ENCODE measurements at places on chromosomes 7 and 10.

- DNase-seq = no peak
Observed at GRCh38 chr10:129935102-129935866, 28.8 kb downstream of the EBF3 start.

DNA sequence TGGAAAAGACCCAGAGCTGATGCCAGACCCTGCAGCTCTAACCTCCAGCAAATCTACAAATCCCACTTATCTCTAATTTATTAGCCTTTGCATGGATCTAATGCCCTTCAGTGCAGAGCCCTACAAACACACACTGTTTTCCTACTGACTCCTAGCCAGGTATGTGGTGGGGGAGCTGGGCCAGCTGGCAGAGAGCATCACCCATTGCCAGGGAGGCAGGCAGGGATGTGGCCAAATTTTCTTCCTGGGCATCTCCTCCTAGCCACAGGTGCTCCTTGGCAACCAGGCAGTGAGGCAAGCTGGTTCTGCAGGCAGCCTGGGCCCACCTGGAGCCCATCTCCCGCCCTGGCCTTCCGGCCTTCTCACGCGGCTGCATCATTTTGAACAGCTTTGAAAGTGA is 55.9 kb upstream of the EMX2 start:
- DNase-seq = no peak

DNA sequence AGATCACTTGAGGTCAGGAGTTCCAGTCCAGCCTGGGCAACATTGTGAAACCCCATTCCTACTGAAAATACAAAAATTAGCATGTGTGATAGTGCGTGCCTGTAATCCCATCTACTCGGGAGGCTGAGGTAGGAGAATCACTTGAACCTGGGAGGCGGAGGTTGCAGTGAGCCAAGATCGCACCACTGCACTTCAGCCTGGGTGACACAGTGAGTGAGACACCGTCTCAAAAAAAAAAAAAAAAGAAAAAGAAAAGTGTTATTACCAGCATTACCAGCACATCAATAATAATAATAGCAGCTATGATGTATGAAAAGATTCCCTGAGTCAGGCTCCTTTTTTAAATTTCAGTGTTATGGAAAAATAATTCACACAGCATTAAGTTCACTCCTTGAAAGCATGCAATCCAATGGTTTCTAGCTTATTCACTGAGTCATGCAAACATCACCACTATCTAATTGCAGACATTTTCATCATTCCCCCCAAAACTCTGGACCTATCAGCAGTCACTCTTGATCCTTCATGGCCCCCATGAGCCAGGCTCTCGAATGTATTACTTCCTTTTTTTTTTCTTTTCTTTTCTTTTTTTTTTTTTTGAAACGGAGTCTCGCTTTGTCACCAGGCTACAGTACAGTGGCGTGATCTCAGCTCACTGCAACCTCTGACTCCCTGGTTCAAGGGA is 228.4 kb downstream of the FANK1 start:
- peak; percentile 84 for DNase-seq

GRCh38 chr10:66472156-66472555 is 453.7 kb upstream of the LRRTM3 start:
- DNase-seq = no peak

GRCh38 chr7:155844019-155844453 is 31.8 kb upstream of the SHH start:
- DNase-seq = no peak

DNA sequence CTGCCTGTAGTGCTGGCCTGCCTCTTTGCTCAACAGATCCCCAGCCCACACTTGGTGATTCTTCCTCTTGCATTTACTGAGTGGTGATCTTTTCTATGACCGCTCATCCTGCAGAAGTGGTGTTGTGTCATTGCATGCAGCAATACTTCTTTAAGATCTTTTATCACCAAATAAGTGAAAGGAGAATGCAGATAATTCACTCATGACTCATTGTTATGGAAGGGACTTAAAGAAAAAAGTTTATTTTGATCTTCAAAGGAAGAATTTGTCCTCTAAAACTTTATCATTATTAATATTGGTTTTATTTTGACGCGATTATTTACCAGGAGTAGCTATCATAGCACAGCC is 489.1 kb upstream of the CELF2 start:
- peak; percentile 50 for DNase-seq

GRCh38 chr10:126062131-126063032 is 166.0 kb downstream of the FANK1 start:
- peak; percentile 99 for DNase-seq

DNA sequence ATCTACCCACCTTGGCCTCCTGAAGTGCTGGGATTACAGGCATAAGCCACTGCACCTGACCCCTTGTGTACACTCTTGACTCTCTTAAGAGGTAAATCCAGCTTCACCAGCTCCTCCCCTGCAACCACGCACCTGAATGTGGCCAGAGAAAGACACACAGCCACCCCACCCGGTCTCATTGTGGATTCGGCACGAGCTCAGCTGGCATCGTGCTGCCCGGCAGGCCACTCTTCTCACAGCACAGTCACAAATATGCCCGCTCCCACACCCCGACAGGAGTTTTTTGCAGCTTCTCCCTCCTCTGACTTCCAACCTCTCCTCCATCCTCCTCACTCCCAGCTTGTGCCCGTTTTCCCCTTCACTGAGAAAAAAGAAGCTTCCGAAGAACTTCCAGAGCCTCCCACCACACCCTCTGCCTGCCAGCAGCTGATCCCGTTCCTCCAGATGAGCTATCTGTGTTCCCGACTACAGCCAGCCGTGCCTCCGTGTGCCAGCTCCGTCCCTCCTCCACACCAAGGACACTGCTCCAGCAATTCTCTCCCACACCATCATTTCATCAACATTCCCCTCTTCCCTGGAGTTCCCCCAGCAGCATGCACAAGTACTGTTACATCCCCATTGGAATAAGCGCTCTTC is 8.0 kb upstream of the SMARCD3 start:
- no peak for DNase-seq

- no peak for DNase-seq
Observed at GRCh38 chr7:99560834-99561736, 2.6 kb downstream of the ZNF655 start.

DNA sequence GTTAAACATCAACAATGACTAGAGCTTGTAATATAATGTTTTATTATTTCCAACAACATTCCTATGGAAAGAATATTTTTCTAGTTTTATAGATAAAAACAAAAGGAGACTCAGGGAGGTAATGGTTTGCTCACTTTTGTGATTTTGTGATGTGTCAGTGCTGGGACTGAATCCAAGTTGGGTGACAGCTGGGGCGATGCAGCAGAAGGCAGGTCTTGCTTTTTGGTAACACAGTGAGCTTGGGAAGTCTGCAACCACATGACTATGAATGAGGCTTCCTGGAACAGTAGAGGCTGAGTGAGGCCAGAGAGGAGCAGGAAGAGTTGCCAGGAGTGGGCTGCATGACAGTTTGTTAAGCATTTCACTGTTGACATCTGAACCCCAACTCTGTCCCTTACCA is 4.9 kb upstream of the YKT6 start:
- no peak for DNase-seq

DNA sequence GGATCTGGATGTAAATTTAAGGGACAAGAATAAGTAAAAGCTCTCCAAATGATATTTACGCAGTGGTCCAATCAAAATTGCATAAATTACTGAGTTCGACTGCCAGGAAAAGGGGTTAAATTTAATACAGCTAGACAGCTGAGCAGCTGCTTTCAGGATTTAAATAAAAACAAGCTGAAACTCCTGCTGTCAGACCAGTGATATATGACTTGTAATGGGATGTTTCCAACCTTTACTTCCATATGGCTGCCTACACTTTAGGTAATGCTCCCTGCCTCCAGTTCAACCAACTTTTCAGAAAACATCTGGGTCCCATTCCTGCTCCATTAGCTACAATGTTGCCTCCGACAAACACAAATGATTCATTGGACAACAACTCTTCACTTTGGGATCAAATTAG is 326.3 kb upstream of the DGKB start:
- peak; percentile 26 for DNase-seq

GRCh38 chr7:77226357-77226839 is 26.8 kb upstream of the FGL2 start:
- peak; percentile 17 for DNase-seq

- no peak for DNase-seq
Observed at GRCh38 chr10:120943542-120943941, 92.4 kb downstream of the WDR11 start.

GRCh38 chr10:102863660-102864059 is 5.6 kb upstream of the AS3MT start:
- no peak for DNase-seq

- DNase-seq = no peak
Observed at GRCh38 chr7:129950933-129951225, 1.9 kb downstream of the UBE2H start.

DNA sequence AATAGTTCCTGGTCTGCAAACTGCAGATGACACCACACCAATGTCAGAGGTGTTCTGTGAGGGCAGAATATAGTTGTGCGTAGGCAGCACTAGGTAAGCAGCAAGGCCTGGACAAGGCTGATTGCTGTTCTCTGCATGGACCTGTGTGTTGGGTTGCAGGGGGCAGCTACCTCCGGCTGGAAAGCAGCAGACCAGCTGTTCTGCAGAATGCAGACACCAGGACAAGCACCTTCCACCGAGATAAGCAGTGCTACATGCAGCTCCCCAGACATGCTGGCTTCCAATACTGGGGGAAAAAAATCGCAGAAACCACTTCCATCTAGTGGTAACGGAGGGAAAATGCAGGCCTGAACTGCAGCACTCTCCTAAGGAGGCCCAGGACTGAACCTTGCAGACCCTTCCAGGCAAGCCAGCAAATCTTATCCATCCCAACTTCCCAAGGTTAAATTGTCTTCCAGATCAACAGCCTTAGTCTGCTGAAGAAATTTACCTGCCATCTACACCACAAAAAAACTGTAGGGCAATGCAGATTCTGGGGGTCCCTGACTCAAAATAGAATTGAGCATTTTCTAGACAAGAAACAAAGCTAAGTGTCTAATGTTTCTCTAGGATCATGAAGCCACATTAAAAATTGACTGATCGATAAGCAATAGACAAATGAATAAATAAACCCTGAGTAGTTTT is 50.5 kb upstream of the COBL start:
- DNase-seq = peak; percentile 17

DNA sequence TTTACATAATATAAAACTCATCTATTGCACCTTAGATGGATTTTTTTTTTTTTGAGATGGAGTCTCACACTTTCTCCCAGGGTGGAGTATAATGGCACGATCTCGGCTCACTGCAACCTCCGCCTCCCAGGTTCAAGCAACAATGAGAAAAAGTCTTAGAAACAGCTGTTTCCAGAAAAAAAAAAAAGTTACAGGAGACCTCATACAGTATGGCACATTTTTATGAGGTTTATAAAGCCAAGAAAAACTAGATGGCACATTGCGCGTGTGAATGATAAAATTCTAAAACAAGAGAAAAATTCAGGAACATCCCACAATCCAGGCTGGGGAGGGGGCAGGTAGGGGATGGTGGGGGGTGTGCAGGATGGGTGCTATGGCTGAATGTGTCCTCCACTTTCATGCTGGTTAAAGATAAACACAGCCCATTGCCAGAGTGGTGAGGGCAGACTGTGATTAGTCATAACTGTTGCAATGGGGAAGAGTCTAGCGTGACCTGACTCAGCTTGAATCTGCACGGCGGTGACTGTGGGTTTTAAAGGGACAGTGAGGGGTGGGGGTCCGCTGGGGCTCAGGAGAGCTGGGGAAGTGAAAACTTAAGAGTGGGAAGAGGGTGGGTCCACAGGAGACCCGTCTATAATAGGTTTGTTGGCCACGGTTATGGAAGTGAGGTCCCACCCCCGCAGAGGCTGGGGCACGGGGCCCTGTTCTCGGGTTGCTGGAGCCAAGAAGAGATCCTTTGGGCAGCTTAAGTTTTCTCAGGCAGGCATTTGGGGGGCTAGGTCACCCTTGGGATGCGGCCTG is 11.9 kb upstream of the LRRC27 start:
- DNase-seq = peak; percentile 86

Measured in fibroblast of skin of right quadriceps (primary cell).